Fibroblast of skin of right biceps (primary cell): ENCODE measurements at places on chromosomes 13 and 19.
A peak's percentile ranks its signal among the peaks of the same experiment; 100 is the strongest.

DNA sequence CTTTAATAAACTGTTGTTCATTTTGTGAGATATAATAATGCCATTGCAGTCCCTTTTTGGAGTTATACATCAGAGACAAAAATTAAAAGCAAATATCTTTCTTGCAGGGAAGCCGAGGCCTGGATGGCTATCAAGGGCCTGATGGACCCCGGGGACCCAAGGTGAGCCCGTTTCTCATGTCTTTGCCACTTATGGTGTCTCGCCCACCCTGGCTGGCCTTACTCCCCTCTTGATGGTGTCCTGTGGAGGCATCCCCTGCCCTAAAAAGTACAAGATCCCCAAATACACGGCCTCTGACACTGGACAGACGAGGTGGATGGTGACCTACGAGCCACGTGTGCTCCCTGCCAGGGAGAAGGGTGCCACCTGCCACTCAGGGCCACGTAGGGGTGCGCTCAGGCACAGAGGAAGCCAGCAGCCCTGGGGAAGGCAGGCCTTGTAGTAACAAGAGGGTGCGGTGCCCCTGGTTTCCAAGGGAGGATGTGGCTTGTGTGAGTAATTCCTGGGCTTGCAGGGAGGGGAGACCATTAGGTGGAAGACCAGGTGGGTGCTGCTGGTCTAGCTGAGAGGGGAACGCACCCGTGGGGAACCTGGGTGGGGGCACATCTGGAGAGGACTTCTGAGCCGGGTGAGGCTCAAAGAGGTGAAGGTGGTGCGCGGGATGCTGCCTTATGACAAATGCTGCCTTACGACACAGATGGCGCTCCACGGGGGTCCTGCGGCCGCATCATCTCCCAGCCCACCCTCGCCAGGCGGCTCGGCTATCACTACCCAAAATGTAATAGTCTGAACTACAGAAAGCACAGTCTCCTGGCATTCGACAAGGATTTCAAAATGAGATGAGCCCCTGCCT lies 115.6 kb downstream of the RAB20 start:
- DNase-seq: no peak

GRCh38 chr13:19767966-19768365 lies 14.8 kb downstream of the PSPC1 start:
- DNase-seq: no peak

DNA sequence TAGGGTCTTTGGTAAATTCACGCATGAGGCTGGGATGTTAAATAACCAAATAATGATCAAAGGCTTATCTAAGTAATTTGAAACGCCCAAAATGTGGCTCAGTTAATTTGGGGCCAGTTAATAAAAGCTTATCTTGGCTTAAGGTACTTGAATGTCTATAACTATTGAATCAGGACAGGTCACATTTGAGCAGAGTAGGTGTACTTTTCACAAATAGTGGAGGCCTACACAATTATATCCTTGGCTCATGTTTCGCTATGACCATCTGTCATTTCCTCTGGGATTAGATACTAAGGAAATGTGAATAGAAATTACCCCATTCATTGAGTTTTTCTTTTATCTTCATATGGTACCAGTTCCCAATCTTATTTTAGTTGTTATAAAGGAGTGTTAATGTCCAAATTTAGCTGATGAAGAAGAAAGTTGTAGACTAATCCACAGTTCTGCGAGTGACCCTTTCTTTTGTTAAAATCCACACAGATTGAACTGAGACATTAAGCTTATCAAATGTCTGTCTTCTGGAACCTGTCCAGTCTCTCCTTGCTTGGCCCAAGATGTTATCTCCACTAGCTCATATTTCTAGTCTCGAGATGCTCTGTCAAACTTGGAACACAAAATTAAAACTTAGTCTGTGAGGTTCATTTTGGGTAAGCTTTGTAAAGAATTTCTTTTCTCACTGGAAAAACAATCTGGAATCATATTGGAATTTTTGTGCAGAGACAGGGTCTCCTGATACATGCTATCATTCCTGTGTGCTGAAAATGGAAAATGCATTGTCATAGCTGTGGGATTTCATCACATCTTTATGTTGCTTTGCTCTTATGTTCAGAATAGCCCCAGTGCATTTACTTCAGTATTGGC lies 31.0 kb downstream of the SLAIN1 start:
- peak; percentile 3 for DNase-seq

DNA sequence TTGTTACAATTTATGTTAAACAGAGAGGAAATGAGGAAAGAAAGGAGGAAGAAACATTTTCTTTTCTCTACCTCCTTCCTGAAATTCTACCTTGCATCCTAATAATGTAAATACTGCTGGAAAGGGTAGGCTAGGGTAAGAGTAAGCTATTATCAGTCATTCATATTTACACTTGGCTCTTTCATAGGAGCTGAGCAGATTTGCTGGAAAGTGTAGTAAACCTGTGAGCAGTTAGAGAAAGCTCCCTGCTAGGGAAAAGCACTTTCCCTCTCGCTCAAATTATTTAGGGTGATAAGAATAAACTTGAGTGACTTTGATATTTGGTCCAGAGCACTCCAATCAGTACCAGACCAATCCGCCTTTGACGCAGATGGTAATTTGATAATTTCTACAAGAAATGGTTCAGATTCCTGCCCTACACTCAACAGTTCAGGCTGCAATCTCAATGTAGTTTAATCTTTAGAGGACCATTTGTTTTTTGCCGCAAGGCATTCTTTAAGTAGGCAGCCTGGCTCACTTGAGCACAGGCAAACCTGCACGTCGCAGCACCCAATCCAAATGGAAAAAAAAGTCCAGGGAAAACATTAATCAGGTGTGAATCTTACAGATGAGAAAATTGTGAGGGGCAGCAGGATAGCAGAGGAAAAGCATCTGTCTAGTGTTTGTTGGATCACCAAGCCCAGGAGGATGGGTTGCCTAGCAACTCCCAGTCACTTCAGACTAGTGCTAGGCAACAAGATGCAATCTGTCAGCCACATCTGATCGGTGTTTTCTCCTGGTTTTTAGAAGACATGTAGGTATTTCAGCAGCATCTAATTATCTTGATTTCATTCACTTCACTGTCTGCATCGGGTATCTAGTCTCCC lies 68.6 kb upstream of the KL start:
- no peak for DNase-seq

- DNase-seq: no peak
These were observed 16.3 kb downstream of the ZNF91 start for GRCh38 chr19:23378948-23379347.

DNA sequence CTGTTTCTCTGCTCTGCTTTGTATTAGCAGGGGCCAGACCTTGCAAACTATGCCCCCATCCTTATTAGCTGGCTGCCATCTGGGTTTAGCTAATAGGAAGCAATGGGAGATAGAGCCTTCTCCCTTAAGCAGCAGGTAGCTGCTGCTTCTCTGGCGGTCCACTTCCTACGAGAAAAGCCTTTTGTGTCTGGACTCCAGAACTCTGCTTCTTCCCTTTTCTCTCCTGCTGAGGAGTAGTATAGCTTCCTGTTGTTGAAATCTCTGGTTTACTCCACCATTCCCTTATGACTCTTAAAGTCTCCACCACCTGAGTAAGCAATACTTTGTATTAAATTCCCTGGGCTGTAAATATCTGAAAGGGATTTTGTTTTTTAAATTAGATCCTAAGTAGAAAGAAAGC lies 147.1 kb downstream of the DNAJC15 start:
- DNase-seq: no peak

- no peak for DNase-seq
These were observed 49.6 kb downstream of the RYR1 start for GRCh38 chr19:38483016-38483630.

DNA sequence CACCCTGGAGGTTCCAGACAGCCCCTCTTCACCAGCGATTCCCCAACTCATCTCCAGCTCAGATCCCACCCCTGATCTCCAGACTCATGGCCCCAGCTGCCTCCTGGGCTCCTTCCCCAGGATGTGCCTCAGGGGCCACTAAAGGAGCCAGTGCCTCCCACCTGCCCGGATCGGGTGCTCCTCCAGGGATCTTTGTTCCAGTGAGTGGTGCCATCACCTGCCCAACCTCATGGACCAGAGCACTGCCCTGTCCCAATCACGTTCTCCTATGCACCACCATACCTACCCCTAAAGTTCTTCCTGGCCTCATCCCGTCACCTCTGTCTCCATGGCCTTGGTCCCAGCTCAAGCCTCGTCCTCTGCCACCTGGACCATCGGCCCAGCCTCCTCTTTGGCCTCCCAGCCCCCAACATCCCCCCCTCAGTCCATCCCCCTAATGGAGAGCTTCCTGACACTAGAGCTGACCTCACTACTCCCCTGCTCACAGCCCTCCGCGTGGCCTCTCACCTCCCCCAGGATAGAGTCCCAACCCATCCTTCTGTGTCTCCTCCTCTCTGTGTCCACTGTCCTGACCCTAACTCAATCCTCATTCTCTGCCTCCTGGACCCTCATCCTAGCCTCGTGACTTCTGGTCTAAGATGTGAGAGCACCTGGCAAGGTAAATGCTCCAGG lies 8.8 kb upstream of the GARIN5A start:
- DNase-seq: no peak

DNA sequence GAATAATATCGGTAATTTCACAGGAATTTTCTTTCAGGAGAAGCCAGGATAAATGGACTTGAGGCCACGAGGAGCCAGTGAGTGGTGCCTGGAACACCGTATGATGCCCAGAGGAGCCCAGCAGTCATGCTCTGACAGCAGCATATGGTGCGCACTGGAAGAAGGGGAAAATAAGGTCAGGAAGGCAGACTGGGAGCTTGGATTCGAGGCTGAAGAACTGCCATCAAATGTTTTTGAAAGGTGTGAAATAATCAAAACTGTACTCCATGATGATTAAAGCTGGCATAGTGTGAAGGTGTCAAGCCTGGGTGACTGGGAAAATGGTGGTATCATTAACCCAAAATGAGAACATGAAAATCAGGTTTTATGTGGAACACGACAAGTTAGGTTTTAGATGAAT lies 374.2 kb downstream of the DIAPH3 start:
- DNase-seq: no peak

DNA sequence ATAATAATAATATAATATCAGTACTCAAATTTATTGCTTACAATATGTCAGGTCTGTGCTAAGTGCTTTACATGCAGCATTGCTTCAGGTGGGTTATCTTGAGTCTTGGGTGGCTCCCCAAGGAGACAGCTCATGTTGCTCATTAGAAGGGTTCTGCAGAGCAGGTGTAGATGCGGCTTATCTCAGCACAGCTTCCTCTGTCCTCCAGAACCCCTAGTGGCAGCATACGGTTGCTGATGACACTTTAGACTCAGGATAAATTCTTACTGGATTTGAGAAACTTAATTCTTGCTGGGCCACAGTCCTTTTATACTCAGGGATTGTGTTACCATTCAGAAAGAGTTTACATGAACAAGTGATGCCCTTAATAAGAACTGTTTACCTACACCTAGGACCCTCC lies 8.9 kb downstream of the COG3 start:
- no peak for DNase-seq

- DNase-seq: peak; percentile 34
These were observed 5.4 kb downstream of the LINGO3 start for GRCh38 chr19:2302319-2303210.

- no peak for DNase-seq
These were observed 385.6 kb downstream of the SLITRK6 start for GRCh38 chr13:85413664-85414063.

DNA sequence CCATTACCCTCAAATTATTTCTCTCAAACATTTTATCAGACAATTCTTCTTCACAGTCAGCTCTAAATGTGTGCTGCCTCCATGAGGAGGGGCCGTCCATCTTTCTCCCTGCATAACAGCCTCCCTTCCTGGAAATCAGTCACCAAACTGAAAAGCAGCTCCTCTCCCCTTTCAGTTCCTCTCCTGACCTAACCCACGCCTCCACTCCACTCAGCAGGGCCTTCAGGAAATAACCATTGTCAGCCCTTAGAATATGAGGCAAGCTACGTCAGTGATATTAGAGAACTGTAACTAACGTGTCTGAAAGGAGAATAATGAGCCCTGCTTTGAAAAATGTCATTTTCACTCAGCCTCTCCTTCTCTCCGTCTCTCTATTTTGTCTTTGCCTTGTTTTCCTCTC lies 116.2 kb downstream of the OLFM4 start:
- no peak for DNase-seq

DNA sequence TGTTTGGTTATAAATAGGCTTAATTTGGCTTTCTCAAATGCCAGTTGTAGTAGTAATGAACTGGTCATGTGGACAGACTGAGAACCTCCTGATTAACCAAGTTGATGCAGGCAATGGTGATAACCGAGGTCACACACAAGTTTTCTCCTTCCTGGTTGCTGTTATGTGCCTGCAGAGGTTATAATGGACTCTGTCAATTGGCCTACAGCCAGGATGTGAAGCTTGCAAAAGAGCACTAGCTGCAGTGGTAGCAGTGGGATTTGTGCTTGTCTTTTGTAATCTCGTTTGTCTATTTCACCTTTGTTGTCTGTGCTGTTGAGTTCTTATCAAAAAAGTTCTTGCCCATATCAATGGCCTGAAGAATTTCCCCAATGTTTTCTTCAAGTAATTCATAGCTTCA lies 20.6 kb downstream of the OR10H3 start:
- DNase-seq: no peak

- DNase-seq: peak; percentile 42
These were observed 2.0 kb downstream of the GPI start for GRCh38 chr19:34366738-34367623.

- DNase-seq: peak; percentile 85
These were observed 172.9 kb downstream of the OXGR1 start for GRCh38 chr13:96821381-96821780.

GRCh38 chr13:32903720-32904119 lies 112.5 kb upstream of the KL start:
- DNase-seq: no peak

GRCh38 chr13:82758044-82758443 lies 1124.2 kb downstream of the SLITRK1 start:
- peak; percentile 27 for DNase-seq

- no peak for DNase-seq
These were observed 68.2 kb upstream of the PCDH9 start for GRCh38 chr13:67298297-67298696.

DNA sequence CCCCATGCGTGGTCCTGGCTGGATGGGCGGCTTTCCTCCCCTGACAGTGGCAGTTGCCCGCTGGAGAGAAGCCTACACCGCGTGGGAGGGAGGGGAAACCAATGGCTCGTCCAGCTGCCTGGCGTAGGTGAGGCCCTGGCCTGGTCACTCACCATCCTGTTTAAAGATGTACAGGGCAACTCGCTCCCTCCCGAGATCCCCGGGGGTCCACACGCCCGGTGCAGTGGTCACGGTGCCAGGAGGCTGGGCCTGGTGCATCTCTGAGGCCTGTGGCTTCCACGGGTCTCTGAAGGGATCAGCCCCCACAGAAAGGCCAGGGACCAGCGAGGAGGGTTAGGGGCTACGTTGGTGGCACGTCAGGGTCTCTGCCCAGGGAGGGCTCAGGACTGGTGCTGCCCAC lies 156.5 kb downstream of the KDM4B start:
- no peak for DNase-seq

DNA sequence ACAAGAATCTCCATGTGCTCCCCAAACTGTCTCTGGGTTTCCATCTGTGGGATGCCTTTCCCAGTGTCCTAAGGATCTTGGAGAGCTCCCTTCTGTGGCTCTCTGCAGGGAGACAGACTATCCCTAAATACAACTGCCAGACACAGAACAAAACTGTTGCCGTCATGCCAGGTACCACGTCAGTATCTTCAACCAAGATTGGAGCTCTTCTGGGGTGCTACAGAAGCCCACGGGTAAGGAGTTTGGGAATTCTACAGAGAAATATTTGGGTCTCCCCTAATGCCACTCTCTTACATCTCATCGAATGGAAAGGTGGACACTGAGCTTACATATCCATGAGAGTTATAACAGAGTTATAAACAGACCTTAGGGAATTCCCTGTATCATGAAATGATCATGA lies 4.9 kb upstream of the MBD3L3 start:
- DNase-seq: no peak
